ENCODE measurements at places on chromosomes 2 and 18.

DNA sequence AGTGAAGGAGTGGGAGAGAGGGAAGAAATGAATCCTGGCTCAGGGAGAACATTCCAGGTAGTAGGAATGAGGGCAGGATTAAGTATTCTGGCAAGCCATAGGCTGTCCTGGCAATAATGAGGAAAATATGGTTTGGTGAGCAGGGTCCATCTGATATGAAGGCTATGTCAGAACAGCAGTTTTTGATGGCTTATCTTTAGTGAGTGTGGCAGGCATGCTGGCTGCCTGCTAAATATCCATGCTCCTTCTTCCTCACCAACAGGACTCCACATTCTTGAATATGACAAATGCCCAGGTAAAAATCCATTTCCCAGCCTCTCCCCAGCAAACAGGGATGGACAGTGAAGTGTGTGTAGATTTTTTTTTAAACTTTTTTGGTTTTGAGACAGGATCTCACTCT, 13.2 kb upstream of the CTIF start:
- no peak for DNase-seq

GRCh38 chr2:241095594-241096290, 6.3 kb downstream of the MTERF4 start:
- DNase-seq: no peak

- no peak for DNase-seq
Observed at GRCh38 chr18:23384778-23385736, 68.0 kb upstream of the RIOK3 start.

GRCh38 chr18:23283916-23284430, 148.7 kb downstream of the CABLES1 start:
- DNase-seq: no peak

- no peak for DNase-seq
Observed at GRCh38 chr2:106686814-106687213, 199.2 kb downstream of the ST6GAL2 start.

All from DMS 273 treated with DMSO at 0.1 percent for 48 hours (cell line).